ENCODE measurements at places on chromosomes 3 and 15.

DNA sequence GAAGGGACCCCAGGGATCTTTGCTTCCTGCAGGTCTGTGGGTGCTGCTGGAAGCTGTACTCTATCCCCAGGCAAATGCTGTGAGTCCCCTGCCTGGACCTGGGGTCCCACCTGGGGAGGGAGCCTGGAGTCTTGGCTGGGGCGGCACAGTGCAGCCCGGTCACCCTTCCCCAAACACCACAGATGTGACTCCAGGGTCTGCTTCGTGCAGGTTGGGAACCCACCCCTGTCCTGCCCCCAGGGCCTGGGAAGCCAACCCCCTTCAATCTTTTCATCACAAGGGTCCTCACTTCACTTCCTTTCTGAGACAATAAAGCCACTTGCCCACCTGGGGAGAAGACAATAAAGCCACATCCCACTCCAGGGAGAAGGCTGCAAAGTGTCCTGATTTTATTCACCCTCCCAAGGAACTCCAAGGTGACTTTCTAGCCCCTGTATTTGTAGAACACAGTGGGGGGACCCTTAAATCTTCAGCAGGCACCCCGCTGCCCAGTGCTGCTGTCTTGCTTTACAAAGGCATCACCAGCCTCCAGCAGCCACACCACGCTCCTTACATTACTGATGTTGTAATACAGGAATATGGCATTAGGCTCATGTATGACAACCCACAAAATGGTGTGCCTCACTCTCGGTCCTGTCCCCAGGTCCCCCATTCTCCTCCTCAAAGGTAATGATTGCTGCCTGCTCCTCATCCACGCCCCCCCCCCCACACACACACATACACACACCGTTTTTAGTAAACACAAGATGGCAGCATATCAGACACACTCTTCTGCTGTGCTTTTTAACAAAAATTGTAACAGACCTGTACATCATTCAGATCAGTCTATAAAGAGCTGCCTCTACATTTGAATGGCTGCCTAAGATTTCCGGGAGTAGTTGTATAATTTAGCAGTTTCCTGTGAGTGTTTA, 9.9 kb downstream of the C3orf22 start:
- DNase-seq: no peak

GRCh38 chr3:34264337-34265041, 466.1 kb downstream of the PDCD6IP start:
- no peak for DNase-seq

DNA sequence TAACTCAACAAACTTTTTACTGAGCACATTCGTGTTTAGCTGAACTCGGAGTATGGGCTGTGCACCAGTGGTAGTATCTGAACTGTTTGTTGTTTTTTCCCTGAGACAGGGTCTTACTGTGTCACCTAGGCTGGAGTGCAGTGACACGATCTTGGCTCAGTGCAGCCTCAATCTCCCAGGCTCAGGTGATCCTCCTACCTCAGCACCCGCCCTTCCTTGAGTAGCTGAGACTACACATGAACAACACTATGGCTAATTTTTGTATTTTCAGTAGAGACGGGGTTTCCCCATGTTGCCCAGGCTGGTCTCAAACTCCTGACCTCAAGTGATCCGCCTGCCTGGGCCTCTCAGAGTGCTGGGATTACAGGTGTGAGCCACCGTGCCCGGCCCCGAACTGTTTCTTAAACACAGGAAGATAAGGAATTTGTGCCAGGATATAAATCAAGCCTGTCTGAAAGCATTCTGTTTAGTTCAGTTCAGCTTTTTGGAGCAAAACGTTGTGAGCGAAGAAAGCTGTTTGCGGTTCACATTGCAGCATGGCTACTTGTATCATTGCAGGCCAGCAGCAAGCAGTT, 40.4 kb upstream of the SKOR1 start:
- no peak for DNase-seq

DNA sequence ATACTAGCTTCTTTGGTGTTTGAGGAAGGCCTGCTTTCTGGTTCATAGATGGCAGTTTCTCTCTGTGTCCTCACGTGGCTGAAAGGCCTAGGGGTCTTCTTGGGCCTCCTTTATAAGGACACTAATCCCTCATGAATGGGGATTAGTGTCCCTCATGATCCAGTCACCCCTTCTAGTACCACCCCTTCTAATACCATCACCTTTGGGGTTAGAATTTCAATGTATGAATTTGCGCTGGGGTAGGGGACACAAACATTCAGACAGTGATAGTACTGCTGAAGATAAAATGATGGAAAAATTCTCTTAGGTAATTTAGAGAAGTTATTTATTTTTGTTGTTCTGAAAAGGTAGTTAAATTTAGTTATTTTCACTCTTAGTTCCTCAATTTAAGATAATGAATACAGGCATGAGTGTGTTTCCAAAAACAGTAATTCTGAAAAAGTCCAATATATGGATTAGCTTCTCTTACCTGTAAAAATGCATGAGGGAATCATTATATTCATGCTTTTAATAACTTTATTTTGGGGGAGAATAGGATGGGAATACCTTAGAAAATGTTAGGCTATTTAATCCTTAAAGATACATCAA, 103.6 kb downstream of the FNDC3B start:
- no peak for DNase-seq

DNA sequence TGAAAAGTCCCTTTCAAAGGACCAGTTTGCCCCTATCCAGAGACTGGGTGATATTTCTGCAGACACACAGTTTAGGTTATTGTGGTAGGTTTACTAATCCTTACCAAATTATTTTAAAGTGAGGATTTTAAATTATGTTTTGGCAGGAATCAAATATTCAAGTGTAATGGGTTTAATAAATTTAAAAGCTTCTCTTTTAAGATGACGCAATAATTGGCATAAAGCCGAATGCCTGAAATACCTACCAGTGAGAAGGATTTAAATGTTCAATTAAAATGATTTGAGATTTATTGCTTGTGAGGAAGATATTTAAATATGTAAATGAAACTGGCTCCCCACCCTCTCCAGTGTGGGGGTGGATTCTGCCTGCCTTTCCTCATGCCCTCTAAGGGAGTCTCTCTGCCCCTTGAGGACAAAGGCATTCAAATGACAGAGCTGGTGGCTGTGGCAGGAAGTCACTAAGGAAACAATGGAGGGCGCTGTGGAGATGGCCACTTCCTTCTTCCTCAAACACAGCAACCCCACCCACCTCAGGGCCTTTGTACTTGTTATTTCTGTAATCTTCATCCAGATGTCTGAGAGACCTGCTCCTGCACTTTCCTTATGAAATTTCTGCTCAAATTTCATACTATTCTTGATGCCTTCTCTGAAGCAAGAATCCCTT, 131.7 kb downstream of the TNIK start:
- DNase-seq: no peak

- DNase-seq: no peak
These were observed 6.1 kb downstream of the RASGRP1 start for GRCh38 chr15:38558372-38559059.

- DNase-seq: no peak
These were observed 8.9 kb downstream of the GYG1 start for GRCh38 chr3:149000206-149000745.

GRCh38 chr3:149535333-149535685, 60.8 kb downstream of the TM4SF4 start:
- DNase-seq: no peak

DNA sequence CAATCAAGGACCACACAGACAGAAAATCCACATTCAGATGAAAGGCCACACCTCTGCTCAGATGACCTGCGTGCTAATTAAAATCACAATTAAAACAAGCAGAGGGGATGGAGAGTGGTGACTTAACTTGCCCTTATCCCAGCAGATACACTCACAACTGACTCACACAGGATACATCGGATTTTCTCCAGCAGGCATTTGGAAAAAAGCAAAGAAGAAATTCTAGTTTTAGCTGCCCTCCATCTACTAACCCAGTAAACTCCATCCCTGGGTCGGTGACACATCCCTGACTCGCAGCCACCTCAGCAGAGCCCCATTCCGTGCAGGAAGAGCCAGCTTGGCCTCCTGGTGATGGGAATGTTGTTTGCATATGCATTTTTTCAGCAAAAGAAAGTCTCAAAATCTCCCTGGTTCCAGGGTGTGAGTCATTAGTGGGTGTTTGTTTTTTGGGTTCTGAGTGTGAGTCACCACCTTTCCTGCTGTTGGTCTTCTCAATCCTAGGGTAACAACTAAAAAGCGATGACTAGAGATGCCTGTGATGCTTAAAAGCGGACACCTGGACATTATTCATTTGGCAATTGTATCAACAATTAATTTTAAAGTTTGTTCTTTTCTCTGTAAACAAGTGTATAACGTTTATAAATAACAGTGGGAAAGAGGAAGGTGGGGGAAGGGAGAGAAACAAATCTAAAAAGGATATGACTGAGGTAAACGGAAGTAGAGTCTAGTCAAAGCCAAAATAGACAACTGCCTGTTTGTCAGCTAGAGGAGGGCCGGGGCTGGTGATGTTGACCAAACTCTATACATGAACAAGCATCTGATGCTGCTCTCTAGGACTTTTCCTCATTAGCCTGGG, 49.8 kb upstream of the SLC4A7 start:
- DNase-seq: no peak

DNA sequence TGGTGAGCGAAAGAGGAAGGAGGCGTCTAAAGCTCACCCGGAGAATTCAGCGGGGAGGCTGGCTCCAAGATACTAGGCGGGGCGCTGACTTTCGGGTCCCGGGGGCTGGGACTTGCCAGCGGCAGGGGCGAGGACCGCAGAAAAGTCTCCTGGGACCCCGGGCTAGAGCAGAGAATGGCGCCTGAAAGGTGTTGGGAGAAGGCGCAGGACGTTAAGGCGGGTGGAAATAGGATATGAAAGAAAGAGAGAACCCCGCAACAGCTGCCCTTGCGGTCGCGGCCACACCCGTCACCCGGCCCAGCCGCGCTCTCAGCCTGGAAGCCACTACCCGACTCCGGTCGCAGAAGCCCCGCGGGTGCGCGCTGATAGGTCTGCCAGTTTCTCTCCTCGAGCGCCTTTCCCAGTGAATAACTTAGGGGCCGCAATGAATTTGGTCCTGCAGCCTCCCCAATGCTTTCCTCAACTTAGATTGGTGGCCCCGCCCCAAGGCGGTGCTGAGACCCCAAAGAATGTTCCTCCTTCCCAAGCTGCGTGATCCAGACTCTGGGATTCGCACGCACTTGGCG, 604 bp downstream of the LTK start:
- no peak for DNase-seq

DNA sequence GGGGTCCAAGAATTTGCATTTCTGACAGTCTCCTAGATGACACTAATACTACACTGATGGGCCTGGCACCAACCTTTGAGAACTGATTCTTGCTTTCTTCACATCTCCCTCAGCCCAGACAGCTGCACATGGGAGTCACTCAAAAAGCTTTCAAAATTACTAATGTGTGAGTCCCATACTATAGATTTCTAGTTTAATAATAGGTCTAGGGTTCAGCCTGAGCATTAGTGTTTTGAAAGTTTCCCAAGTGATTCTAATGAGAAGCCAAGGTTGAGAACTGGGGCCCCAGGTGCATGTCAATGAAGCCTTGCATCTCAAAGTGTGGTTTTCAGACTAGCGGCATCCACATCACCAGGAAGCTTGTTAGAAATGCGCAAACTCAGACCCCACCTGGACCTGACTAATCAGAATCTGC, 159.9 kb upstream of the CMC1 start:
- no peak for DNase-seq

DNA sequence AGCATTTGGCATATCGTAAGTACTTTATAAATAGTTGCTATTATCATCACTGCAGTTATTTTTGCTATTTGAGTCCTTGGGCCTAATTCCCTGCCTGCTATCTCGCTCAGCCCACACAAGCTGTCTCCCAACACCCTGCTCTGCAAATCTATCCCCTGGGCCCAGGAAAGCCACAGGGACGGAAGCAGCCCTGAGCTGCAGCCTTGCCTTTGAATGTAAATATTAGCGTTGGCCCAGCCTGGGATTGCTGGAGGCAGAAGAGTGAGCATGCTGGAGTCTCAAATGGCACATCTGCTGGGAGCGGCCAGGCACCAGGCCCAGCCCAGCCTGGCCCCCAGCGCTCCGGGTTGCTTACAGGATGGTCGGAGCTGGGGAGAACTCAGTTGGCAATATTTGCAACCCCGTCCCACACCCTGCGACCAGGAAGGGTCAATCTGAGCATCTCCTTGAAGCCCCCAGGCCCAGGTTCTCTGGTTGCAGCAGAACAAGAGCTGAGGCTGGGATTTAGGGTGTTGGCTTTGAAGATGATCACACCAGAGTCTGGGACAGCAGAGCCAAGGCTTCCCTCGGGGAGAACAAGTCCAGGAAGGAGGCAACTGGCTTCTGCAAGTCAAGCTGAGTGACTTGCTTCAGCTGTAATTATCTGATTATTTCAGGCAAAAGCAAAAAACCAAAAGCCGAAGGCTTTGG, 529.6 kb downstream of the SHQ1 start:
- DNase-seq: no peak

GRCh38 chr3:42961633-42962032, 17.5 kb upstream of the GASK1A start:
- DNase-seq: peak; percentile 0
